ENCODE measurements at places on chromosomes 6 and 20.

DNA sequence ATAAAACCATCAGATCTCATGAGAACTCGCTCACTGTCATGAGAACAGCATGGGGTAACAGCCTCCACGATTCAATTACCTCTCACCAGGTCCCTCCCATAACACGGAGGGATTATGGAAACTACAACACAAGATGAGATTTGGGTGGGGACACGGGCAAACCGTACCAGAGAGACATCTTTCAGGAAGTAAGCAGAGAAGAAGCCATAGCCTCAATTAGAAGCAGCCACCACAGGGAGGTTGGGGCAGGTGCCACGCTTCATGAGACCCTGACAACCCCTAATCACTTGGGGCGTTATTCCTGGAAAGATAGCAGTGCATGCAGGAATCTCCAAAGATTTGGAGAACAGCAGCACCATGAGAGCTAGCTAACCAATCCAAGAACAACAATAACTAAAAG is 52.9 kb upstream of the SIRPG start:
- DNase-seq = no peak

- DNase-seq = no peak
These were observed 105.8 kb downstream of the SLX4IP start for GRCh38 chr20:10540636-10541493.

DNA sequence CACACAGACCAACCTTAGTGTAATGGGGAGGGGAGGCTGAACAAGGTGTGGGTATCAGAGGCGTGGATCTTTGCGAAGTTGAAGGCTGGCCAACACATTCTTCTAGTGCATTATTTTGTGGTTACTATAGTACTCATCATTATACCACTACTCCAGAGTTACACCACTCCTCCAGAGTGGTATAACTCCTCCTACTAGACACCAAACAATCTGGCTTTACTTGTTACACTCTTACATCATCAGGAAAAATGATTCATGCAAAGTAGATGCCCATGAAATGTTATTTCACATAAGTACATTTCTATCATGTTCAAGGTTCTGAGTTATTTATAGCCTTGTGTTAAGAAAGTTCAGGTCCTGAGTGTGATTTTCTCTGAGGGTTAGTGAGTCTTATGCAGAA is 443.1 kb upstream of the OPRM1 start:
- DNase-seq = no peak

- no peak for DNase-seq
These were observed 511.9 kb downstream of the KIF16B start for GRCh38 chr20:16061351-16061750.

DNA sequence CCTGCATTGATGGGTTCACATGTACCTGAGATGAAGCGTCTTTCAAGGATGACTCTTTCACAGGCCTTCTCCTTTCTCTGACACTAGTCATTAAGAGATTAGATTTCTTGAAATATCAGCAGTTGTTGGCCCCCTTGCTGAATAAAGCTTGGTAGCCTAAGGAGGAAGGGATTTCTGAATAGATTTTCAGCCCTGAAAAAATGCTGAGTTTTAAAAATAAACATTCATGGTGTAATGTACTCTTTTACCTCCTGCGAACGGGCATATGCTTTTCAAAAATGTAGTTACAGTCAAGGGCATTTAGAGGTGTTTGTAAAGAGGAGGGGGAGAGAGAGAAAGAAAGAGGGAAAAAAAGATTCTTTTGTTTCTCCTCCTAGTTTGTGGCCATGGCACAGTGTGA is 222.7 kb downstream of the SOX4 start:
- no peak for DNase-seq

DNA sequence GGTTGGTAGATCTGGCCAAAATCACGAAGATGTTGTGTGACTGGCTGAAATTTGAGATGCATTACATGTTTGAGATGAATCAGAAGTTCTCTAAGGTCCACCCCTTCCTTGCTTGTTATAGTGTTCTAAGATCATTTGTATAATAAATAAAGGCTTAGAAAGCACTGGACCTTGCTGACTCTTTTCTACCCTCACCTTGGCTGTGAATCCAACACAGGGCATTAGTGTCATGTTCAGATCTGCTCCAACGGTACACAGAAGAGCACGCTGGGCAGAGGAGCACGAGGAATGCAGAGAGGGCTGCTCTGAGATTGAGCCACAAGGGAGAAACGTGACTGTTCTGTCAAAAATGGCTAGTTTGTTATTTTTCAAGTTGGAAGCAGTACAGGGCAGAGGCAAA is 169.5 kb upstream of the HDAC2 start:
- no peak for DNase-seq

DNA sequence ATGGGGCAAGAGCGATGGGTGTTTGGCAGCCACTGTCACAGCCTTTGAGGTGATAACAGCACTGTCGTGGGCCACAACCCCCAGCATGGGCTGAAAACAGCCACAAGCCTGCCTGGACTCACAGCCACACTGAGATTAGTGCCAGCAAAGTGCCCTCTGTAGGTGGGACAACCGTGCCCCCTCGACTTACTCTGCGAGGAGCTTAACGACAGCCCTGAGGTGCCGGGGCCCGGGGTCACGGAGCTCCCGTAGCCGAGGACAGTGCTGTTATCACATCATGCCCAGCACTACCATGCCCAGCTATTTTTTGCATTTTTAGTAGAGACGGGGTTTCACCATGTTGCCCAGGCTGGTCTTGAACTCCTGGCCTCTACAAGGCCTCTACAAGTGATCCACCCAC is 36.6 kb downstream of the SUMO4 start:
- DNase-seq = no peak

- DNase-seq = no peak
These were observed 17.7 kb upstream of the MAP3K7 start for GRCh38 chr6:90604546-90604945.

GRCh38 chr6:125951323-125951722 is 5.2 kb upstream of the HINT3 start:
- DNase-seq = no peak

GRCh38 chr20:8755340-8756118 is 313.4 kb upstream of the PLCB4 start:
- no peak for DNase-seq

GRCh38 chr6:56725254-56725653 is 82.6 kb upstream of the DST start:
- DNase-seq = no peak

- no peak for DNase-seq
These were observed 74.6 kb downstream of the DTD1 start for GRCh38 chr20:18662279-18663040.

GRCh38 chr6:119683031-119683430 is 333.5 kb upstream of the MAN1A1 start:
- DNase-seq = no peak

- DNase-seq = no peak
These were observed 41.8 kb upstream of the TOP1 start for GRCh38 chr20:40986774-40987173.

DNA sequence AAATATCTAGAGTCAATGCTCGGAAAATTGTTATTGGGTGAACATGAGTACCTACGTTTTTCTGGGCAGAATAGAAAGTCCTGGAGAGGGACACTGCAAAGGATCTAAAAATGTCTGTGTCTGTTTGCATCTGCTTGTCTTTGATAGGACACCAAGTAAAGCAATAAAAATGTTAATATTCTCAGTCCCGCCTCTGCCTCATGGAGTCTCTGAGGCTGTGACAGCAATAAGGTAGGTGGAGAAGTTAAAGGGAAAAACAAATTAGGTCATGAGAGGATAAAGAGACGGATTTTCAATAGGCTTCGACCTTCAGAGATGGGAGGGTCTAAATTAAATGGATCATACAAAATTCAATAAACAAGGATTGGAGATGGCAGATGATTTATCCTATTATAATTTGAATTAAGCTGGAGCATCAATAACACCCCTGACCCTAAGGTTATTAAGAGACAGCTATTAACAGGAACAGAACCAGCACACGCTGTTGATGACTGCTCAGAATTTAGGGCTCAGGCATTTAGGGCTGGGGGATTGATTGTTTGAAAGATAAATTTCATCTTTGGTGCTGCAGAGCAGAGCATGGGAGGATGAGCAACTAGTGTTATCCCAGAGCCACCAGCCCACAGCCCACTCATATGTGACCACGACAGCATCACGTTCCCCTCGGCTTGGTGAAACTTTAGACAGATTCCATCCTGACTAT is 620.3 kb upstream of the CDH4 start:
- DNase-seq = no peak

- no peak for DNase-seq
These were observed 77.6 kb downstream of the SAMD5 start for GRCh38 chr6:147586044-147586443.

DNA sequence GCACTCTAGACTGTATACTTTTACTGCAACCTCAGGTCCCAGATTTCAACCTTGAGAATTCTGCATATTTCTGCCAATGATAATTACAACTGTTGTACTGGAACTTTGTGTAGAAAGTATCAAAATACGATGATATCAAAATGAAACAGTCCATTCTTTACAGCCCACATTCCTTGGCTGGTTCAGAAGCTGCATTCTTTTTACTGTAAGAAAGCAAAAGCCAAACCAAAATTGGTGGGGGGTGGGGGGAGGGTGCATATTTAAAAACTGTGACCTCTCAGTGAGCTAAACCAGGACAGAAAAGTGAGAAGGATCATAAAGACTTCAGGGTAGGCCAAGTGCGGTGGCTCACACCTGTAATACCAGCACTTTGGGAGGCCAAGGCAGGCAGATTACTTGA is 41.8 kb upstream of the UBR2 start:
- DNase-seq = no peak

Measured in hippocampal formation (tissue), 2 donors.